GM20000 (cell line): ENCODE measurements at places on chromosomes 12 and 14.

- peak; percentile 32 for DNase-seq
These were observed 2.1 kb upstream of the IL23A start for GRCh38 chr12:56336361-56337167.

GRCh38 chr12:64669270-64669842, 59.1 kb downstream of the RASSF3 start:
- peak; percentile 46 for DNase-seq

GRCh38 chr12:58576916-58577315, 343.4 kb downstream of the LRIG3 start:
- no peak for DNase-seq

GRCh38 chr12:38869036-38869435, 36.4 kb downstream of the CPNE8 start:
- DNase-seq, result no peak

GRCh38 chr12:126201981-126202537, 1136.8 kb downstream of the AACS start:
- no peak for DNase-seq

GRCh38 chr12:116333402-116333801, 55.9 kb upstream of the MED13L start:
- no peak for DNase-seq

- no peak for DNase-seq
These were observed 26.9 kb downstream of the PRKD1 start for GRCh38 chr14:29900609-29901350.

DNA sequence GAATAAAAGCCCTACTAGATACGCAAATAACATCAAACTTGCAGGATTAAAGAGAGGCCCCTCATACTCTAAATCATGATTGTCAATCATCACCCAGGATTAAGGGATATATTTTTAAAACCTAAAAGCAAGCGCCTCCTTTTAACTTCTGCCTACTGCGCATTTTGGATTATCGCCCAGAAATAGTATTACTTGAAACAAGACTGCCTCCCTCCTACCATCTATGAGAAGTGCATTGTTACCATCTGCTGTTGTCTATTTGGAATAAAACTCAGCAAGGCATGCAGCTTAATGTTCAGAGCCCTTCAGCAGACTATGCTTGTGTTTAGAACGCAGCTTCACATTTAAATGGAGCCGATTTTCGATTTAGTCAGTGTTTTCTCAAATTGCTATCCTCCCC, 79.6 kb downstream of the EXOC5 start:
- DNase-seq, result no peak

GRCh38 chr12:60279221-60279620, 683.4 kb downstream of the SLC16A7 start:
- no peak for DNase-seq

GRCh38 chr14:103290961-103291360, 43.1 kb upstream of the EIF5 start:
- no peak for DNase-seq

DNA sequence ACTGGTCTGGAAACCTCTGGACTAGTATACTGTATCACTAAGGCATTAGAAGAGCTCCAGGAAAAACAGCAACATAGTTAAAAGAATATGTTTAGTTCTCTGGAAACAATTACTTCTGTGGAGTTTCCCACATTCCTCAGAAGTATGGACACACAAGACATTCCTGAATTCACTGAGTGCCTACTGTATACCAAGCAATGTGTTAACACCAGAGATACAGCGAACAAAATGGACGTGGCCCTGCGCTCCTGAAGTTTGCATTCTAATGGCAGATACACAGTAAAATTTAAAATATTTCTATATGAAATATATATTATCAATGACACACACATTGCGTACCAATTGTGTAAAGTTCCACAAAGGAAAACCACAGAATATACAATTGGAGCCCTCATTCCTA, 1.1 kb downstream of the ANGEL1 start:
- DNase-seq, result no peak

DNA sequence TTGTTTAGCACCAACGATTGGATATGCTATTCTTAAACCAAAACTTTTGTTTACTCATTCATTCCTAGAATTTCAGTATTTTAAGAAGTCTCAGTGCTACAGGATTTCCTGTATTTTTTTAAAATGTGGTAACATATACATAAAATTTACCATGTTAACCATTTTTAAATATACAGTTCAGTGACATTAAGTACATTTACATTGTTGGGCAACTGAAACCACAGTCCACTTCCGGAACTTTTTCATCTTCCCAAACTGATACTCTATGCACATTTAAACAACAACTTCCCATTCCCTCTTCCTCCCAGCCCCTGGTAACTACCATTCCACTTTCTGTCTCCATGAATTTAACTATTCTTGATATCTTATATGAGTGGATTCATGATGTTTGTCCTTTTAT, 30.3 kb downstream of the PDE3A start:
- DNase-seq, result no peak

- no peak for DNase-seq
These were observed 105.0 kb downstream of the FAR2 start for GRCh38 chr12:29253906-29254625.

DNA sequence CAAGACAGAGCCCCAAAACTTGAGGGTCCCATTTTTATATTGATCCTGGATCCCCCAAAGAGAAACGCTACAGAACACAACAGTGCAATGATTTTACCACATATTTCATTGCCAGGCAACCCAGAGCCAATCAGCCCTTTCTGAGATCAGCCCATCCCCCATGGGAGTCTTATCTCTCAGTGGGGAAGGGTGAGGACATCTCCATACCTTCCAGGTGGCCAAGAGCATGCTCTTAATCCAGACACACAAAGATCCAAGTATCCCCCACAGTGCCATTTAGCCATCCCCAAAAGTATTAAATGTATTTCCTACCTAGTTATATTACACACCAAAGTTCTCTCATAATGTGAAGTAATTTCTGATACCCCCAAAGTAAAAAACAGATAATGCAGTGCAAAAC, 62.6 kb upstream of the AMN start:
- no peak for DNase-seq

- no peak for DNase-seq
These were observed 14.2 kb upstream of the SLC6A12 start for GRCh38 chr12:227923-228845.

- peak; percentile 64 for DNase-seq
These were observed 8.1 kb upstream of the PPP1R1A start for GRCh38 chr12:54596526-54596946.

GRCh38 chr12:77151030-77151429, 85.7 kb upstream of the E2F7 start:
- DNase-seq, result no peak

DNA sequence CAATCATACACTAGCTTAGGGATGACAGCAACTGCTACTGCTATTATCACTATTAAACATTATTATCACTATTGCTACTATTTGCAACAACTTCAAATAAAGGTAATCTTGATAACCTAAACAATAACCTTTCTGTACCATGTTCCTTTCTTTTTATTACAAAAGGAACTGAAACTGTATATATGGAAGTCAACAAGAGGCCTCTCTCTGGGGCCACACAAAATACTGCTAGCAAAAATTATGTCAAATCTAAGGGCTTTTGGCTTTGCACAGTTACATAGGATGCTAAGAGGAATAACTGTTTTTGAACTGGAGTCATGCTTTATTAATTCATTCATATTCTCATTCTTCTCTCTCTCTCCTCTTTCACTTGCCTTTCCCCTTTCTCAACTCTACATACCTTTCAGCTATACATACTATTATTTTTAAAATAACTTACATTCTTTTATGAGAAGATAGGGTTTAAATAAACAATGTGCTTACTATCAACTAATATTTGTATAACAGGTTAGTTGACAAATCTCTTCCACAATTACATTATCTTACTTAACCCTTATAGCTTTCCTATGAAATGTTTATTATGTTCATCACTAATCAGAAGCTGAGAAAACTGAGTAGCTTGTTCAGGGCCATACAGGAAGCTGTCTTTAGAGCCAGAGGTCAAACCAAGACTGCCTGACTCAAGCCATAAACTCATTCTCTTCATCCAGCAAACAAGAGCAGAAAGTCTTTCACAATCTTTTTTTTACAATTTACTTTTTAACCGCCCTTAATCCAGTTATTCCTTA, 25.7 kb downstream of the SPTSSA start:
- DNase-seq, result no peak

- DNase-seq, result no peak
These were observed 78.7 kb downstream of the PRICKLE1 start for GRCh38 chr12:42510823-42511222.

DNA sequence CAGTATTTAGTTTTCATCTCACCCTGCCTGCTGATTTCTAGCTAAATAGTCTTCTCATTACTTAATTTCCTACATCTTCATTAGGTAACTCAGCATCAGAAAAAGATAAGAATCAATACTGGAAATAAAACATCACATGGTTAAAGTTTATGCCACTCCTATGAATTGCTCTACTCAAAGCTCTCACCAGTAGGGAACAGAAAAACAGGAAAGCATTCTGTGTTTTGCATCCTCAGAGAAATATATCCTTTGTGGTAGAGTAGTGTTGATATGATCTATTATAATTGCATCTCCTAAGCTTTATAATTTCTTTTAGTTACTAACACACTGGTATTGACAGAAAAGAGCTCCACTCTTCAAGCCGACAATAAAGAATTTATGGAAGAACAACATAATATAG, 9.9 kb downstream of the CPNE8 start:
- DNase-seq, result no peak

DNA sequence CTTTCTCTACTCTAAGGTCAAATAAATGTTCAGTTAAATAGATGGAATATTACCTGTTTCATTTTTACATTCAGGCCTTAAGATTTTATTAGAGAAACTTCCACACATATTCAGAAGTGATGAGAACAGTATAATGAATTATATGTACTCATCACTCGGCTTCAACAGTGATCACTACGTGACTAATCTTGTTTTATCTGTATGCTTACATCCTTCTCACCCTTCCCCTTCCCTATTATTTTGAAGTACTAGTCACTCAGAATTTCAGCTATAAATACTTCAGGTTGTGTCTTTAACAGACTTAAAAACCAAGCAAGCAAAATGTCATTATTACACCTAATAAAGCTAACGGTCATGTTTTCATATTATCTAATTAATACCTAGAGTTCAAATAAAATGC, 34.9 kb downstream of the ETV6 start:
- no peak for DNase-seq

DNA sequence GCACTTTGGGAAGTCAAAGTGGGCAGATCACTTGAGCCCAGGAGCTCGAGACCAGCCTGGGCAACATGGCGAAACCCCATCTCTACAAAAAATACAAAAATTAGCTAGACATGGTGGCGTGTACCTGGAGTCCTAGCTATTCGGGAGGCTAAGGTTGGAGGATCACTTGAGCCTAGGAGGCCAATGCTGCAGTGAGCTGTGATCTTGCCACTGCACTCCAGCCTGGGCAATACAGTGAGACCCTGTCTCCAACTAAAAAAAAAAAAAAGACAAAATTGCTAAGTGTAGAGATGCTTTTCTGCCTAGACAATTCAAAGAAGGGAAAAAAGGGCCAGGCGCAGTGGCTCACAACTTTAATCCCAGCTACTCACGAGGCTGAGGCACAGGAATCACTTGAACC, 3.4 kb upstream of the LRP6 start:
- DNase-seq, result no peak

- no peak for DNase-seq
These were observed 14.6 kb downstream of the C14orf132 start for GRCh38 chr14:96053600-96054381.

DNA sequence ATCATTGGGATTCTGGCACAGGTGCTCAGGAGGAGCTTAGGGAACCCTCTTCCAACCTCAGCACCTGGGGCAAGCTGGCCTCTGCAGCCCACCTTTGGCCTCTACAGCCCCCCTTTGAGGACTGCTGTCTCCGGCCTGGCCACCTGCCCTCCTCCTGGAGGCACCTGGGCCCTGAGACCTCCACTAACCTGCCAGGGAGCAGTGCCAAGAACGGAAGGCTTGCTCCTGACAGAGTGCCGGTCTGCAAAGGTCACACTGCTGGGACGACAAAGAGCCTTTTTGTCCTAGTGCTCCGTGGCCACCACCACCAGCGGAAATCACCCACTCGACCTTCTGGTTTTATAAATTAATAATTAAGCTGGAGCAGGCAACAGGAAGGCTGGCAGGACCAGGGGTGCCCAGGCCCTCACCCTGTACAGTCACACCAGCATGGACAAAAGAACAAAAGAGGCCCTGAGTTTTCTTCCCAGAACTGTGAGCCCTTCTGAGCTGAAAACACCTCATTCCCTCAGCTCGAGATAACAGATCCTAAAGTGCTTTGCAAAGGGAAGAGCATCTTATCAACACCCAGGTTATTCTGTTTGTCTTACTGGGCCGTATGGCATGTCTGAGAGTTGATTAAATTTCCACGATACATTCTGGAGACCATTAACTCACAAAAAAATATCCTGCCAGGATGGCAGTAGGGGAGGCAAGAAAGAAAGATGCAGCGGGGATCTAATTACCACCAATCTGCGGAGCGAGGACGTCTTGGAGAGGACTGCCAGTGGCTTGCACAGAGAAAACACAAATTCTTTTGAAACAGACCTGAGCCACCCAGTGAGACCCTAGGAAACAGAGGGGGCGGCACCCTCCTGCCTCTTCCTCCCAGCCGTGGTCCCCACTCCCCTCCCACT, 8.2 kb downstream of the TESC start:
- no peak for DNase-seq

DNA sequence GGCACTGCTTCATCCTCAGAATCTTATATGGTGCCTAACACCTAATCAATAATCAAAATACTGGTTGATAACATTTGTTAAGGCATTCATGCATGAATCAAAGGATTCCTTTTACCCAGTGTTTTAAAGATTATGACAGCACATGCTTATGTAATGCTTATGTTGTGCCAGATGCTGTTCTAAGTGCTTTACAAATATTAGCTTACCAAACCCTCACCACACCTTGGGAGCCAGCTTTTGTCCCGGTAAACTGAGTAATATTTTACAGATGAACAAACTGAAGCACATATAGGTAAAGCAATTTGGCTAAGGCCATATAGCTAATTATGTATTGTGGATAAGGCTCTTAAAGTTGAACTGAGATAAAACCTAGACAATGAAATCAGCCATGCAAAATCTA, 209.2 kb downstream of the ALX1 start:
- DNase-seq, result no peak

- peak; percentile 65 for DNase-seq
These were observed 24.0 kb downstream of the CCDC38 start for GRCh38 chr12:95918194-95918993.

DNA sequence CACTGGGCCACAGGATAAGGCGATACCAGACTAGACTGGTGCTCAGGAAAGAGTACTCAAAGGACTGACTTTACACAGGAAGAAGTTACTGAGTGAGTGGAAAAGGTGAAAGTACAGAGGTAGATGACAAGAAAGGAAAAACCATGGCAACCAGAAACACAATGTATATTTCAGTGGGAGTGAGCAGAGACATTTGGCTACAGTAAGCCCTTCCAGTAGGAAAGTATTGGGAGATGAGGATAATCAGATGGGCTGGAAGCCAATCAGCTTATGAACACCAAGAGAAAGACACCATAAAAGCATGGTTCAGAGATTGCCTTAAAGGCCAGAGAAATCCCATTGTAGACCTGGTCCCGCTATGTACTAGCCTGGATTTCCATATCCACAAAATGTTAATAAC, 51.6 kb downstream of the TMTC1 start:
- no peak for DNase-seq

GRCh38 chr12:11543457-11544158, 105.9 kb upstream of the ETV6 start:
- DNase-seq, result no peak

- DNase-seq, result no peak
These were observed 31.0 kb upstream of the PTCSC3 start for GRCh38 chr14:36207500-36207899.
